Left lung (tissue), 14 donors: ENCODE measurements at places on chromosomes 5 and 9. TPM values are rescaled to one million over a fixed set of nuclear protein-coding genes. Genes with fewer than 3 reads are reported as not detected.
A peak's percentile ranks its signal among the peaks of the same experiment; 100 is the strongest.

The ADAMTS2 gene
- polyA plus RNA-seq: 33.9 TPM

GRCh38 chr5:140550147-140551079 lies 3.0 kb downstream of the EIF4EBP3 start:
- DNase-seq: no peak

The LHX3 gene
- polyA plus RNA-seq: not detected

GRCh38 chr9:113210815-113211214 lies 10.3 kb downstream of the FKBP15 start:
- no peak for DNase-seq

DNA sequence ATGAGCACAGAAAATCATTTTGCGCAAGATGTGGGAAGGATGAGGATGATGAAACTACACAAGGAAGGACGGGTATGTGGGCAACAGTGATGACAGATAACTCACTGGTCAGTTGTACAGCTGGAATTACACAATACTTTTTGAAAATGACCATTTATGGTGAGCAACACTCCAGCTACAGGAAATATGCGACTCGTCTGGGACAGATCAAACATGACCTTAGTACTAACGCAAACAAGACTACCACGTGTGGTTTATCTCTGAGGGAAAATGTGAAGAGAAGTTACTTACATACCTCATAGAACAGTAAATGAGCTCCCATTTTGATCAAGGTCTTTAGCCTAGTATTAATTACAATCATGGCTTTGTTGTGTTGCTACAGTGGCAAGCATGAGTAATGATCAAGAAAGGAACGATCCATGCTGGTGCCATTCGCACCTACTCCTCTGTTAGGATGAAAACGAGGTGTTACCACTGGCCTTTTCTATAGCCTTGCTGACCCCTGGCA lies 456.9 kb downstream of the BNC2 start:
- no peak for DNase-seq

DNA sequence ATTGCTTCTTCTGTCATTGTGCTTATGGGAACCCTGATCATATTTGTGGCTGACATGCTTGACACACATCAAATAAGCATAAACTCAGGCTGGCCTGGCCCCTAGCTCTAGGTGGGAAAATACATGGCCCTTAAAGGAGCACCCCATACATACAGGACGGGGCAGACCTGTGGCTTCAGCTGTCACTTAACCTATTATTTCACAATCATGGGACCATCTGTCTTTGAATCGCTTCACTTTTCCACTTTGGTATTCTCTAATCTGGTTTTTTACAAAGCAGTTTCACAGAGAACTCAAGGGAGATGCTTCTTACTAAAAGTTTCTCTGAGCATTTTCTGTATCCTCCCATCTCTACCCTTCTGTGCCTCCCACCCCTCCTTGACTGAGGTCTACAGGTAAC lies 34.6 kb upstream of the LRRTM2 start:
- DNase-seq: no peak

DNA sequence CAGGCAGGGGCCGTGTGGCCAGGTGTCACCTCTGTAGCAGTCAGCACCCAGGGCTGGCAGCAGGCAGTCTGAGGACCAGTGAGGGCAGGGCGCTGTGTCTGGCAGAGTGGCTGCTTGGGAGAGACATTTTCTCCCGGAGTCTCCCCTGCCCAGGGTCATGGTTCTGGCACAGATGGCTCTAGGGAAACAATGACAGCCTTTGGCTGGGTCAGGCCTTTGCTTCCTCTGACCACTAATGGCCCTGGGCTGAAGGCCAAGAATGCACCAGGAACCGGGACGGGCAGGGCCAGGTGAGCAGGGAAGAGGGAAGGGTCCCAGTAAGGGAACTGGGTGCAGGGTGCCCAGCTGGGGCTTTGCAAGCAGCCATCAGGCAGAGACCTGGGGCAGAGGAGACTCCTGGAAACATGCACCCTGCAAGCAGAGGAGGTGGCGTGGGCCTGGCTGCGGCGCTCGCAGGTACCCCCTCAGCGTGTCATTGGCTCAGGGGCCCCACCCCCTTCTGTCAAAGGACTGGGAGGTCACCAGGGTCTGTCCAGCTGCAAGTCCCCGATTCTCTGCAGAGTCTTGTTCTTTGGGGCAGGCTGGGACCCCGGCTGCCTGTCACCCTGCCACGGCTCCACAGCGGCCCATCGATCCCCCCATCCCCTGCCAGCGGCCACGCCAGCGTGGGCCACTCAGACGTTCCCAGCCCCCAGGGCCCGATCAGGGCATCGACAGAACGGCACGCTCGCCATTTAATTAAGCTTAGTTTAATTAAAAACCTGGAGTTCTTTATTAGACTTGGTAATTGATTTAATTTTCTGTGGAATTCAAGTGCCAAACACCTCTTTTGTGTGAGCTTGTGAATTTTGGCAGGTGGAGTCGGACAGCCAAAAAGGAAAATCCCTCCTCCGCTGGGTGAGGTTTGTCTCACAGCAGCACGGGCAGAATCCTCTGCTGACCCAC lies 18.9 kb upstream of the TMEM250 start:
- DNase-seq: no peak

DNA sequence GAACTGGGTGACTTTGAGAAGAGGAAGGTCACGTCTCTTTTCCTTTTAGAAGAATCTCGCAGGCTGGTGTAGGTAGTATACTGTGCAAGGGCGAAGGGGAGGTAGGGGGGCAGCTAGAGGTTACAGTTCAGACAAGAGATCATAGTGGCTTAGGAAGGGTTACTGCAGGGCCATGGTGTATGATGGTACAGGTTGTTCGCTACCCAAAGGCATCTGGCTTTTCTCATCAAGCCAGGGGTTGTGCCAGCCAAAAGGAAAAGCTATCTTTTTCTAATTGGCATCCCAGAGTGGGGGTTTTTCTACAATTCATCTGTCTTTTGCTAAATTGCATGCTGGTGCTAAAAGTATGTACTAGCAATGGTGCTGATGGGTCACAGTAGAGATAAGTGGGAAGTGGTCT lies 22.8 kb downstream of the MAMDC2 start:
- DNase-seq: no peak

The PROB1 gene
- 1.1 TPM for polyA plus RNA-seq

The CTSV gene
- polyA plus RNA-seq: 1.4 TPM

GRCh38 chr9:96183751-96184150 lies 118.2 kb downstream of the HSD17B3 start:
- no peak for DNase-seq

DNA sequence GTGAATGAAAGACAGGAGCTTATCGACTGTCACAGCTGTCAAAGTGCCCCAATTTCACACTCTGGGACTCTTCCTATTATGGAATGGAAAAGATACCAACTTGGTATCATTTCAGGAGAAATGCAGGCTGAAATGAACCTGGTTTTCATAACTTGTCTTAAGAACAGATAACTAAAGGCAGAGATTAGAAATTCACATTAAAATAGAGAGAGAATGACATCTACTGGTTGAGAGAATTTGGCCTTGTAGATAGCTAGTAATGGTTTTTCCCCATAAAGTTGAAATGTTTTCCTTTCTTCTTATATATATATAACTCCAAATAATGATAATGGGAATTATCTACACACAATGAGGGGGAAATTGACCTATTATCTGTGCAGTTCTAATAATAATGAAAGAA lies 600.2 kb upstream of the CCNG1 start:
- no peak for DNase-seq

The PCSK5 gene
- 9.9 TPM for polyA plus RNA-seq

DNA sequence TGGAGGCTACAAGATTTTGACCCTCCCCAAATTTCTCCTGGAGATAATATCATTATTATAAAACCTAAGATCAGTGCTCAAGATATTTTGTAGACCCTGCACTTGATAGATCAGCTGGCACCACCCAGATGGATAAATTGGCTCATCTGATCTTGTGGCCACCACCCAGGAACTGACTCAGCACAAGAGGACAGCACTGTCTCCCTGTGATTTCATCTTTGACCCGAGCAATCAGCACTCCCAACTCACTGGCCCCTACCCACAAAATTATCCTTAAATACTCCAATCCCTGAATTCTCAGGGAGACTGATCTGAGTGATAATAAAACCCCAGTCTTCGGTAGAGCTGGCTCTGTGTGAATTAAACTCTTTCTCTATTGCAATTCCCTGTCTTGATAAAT lies 34.5 kb upstream of the TENT2 start:
- no peak for DNase-seq

The PCDHB11 gene
- 3.8 TPM for polyA plus RNA-seq

The SPINK6 gene
- not detected for polyA plus RNA-seq

- no peak for DNase-seq
These were observed 796 bp upstream of the TPRN start for GRCh38 chr9:137201205-137201868.

DNA sequence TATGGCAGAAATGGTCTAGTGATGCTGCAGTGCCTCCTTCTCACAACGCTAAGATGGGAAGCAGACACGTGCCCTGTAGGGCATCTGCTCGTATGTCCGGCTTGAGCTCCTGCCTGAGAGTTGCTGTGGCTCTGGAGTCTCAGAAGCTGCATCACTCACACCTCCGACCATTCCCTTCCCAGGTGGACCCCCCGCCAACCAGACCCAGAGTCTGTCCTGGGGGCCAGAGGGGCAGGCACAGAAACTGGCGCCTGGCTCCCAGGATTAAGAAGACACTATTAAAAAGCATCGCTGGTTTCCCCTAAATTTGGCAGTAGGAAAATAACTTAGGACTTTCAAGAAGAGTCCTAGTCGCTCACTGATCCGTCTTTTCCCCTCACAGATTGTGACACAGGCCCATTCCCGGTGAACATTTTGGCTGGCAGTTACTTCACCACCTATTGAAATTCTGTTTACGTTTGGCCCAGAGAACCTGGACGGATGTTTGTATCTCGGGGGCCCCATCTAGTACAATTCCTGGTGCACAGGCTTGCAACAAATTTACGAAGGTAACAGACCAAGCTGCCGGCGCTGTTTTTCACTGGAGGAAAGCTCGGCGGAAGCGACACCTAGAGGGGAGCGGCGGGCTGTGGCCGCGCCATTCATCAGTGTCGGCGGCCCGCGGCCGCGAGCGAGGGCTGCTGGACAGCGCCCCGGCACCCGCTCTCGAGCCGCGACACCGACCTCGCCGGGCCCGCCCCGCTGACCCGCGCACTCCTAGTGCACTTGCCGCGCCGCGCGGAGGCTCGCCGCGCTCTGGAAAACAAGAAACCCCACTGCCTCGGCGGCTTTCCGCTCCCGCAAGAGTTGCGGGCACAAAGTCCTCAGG lies 1.6 kb downstream of the FSTL4 start:
- peak; percentile 34 for DNase-seq

The GARIN3 gene
- not detected for polyA plus RNA-seq

The COL15A1 gene
- polyA plus RNA-seq: 7.3 TPM

DNA sequence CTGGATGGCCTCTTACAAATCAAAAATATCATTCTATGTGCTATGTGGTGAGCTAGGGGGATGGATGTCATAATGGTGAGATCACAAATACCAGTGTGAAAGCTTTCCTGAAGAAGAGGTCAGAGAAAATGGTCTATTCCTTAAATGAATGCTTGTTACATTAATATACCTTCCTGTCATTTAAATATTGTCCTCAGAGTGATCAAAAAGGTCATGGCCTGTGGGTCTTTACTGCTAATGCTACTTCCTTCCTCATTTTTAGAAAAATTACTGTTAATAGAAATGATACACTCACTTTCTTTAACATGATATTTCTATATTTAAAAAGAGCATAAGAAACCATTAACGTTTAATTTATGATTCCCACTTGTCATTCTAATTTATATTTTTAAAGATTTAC lies 9.7 kb downstream of the OMD start:
- DNase-seq: no peak

GRCh38 chr9:28539434-28540070 lies 966.3 kb upstream of the C9orf72 start:
- no peak for DNase-seq

The ANKHD1 gene
- 136 TPM for polyA plus RNA-seq

The AUH gene
- polyA plus RNA-seq: 23.6 TPM

- DNase-seq: no peak
These were observed 88.6 kb downstream of the MACROH2A1 start for GRCh38 chr5:135310328-135310989.

The TRIM32 gene
- 23.1 TPM for polyA plus RNA-seq

The IFNK gene
- polyA plus RNA-seq: 0.14 TPM

The MEGF10 gene
- 0.72 TPM for polyA plus RNA-seq

The PTGS1 gene
- polyA plus RNA-seq: 3.8 TPM

DNA sequence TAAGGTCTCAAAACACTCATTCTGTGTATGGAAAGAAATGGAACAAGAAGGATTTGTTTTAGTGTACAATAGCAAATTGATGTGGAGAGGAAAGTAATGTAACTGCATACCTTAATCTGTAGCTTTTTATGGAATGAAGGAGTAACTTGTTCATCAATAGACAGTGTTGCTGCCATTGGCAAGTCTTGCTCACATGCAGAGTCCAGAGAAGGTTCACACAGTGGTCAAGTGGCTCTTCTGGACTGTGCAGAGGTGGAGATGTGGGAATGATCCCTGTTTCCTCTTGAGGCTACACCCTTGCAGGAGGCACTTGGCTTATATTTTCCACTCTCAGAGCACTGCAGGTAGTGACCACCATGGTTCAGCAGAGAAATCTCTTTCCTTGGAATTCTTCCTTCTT lies 132.9 kb upstream of the ANKH start:
- DNase-seq: no peak

The UBE2QL1 gene
- polyA plus RNA-seq: 0.31 TPM

The NMUR2 gene
- 0.34 TPM for polyA plus RNA-seq

The TXNDC8 gene
- polyA plus RNA-seq: not detected

DNA sequence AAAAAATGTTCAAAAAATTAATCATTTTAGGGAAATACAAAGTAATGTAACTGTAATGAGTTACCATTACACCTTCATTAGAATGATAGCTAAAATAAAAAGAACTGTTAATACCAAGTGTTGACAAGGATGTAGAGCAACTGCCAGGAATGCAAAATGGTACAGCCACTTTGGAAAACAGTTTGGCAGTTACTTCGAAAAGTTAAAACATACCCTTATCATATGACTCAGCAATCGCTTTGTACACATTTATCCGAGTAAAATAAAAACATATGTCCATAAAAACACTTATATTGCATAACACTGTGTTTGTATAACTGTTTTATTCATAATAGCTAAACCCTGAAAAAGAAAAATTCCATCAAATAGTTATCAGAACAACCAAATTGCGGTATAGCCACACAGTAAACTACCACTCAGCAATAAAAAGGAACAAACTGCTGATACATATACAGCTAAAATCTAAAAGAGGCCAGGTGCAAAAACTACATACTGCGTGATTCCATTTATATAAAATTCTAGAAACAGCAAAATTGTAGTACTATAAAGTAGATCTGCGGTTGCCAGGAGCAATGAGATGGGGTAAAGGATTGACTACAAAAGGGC lies 61.7 kb downstream of the RFX3 start:
- no peak for DNase-seq

The SPATA31C1 gene
- polyA plus RNA-seq: not detected
